T follicular helper cell (primary cell): ENCODE measurements at places on chromosomes 4 and X.

DNA sequence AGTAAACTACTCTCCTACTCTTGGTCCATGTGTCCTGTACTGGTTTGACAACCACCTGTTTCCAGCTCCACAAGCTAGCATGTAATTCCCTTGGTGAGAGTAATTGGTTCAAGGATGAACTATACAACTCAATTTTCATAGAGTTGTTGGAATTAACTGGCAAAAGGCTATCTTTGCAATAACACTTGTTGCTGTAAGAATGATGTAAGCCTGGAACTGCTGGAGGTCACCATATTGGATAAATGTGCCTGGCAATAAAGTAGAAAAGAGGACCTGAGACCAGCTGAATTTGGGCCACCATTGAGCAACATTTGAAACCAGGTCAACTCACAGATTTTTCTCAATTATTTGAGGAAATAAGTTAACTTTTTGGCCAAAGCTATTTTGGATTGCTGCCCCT is 175.5 kb downstream of the CAMK2D start:
- DNase-seq: no peak

GRCh38 chr4:158912390-158912789 is 143.6 kb downstream of the FNIP2 start:
- no peak for DNase-seq

DNA sequence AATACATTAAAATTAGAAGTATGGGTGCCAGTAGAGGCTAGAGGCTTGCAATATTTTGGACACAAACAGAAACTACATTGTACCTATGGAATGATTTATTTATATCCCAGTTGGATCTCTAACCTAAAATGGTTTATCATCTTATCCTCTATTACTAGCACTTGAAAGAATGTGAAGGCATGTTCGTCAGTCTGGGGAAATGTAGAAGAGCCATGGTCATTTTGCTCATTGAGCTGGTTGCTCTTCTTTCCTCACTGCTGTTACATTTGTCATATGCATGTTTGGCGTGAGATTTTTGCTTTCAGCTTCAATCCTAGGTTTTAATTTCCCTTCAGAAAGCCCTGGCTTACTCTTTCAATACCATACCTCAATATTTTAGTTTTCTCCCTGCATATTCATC is 82.4 kb upstream of the MYOZ2 start:
- no peak for DNase-seq

- DNase-seq: no peak
Observed at GRCh38 chr4:120207021-120207420, 140.4 kb upstream of the MAD2L1 start.

DNA sequence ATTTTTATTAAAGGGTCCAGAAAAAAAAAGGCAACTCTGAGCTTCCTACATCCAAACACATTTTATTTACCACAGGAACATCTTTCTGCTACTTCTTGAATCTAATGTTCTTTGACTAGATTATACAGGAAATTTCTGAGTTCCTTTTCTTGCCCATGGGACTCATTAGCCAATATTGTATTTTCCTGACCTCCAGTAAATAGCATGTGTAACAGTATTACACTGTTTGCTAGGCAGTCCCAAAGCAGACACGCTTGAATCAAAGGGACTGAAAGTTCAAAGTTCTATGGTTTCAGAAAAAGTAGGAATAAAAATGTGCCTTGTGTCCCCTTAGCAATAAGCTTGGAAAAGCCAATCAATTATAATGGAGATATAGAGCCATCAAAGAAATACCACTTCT is 57.4 kb downstream of the MOSPD2 start:
- DNase-seq: no peak

DNA sequence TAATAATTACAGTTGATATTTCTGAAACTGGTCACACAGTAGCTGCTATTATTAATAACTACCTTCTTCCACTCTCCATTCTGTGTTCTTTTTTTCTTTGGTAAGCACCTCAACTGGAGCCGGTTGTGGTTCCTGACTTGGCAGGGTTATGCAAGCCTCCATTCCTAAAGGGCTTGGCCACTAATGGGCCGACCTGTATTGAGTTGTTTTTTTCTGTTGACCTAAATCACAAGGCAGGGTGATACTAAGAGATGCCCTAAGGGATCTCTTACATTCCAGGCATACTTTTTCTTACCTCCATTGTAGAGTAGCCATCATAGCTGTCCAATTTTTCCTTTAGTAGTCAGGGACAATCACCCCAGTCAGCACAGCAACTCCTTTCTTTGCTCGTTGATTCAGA is 1295.8 kb upstream of the ADGRL3 start:
- no peak for DNase-seq

DNA sequence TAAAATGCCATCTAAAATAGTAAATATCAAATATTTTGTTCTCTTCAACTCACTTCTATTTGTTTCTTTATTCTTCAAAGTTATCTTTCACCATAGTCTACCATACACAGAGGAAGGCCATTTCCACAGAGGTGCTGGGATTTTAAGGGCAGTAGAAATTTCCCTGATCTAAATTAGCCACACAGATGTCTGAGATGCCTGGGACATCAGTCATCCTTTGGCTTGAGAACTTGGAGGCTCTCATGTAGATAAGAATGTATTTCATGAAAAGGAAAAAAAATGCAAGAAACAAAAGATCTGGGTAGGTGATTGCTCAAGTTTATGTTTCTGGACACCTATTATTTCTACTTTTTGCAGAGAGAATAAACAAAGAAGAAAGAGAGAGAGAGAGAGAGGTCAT is 1008.2 kb downstream of the NLGN4X start:
- DNase-seq: no peak

DNA sequence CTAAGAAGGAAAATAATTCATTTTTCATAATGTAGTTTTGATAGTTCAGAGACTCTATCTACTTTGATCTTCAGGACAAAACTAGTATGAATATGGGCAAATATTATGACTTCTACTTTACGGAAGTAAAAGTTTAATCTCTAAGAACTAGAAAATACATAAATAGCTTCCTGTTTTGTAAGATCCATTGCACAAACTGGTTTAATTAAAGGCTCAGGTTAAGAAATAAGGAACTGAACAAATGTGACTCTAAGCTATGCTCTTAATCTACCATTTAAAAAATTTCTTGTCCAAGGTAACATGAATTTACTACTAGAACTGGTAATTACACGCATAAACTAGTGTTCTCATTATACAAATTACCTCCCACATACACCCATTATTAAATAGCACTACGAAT is 360.6 kb downstream of the INPP4B start:
- no peak for DNase-seq

GRCh38 chr4:38684271-38684670 is 20.3 kb downstream of the KLF3 start:
- DNase-seq: no peak
